ENCODE measurements at places on chromosomes 5 and 9.
A peak's percentile ranks its signal among the peaks of the same experiment; 100 is the strongest.

GRCh38 chr5:164175083-164175482, 669.7 kb downstream of the MAT2B start:
- no peak for DNase-seq

GRCh38 chr9:136944212-136944518, 373 bp downstream of the FBXW5 start:
- no peak for DNase-seq

DNA sequence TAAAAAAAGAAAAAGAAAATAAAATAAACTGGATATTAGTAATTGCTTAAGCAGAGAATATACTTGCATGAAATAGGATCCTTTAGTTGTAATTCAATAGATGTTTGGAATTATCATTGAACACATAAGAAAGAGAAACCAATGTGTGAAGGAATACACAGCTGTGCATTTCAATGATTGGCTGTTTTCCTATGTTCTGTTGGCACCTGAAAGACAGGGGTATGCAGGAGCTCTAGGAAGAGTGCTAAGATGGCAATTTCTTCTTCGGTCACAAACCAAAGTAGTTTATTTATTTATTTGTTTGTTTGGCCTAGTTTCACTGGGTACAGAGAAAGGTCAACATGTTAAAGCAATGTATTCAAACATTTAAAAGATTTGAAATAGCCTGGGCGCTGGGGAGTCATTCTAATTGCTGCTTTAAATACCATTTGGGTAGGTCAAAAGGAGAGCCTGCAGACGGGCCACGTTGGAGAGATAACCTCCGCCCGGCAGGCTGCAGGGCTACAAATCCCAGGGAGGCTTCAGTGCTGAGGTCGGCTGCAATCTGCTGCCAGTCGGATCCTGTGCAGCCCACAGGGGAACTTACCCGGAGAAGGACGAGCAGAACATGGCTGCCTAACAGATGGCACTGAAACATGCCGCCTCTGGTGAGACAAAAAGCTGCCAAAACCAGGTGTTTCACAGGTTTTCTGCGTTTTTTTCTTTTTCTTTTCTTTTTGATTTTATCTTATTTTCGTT, 154.2 kb upstream of the TYRP1 start:
- no peak for DNase-seq

DNA sequence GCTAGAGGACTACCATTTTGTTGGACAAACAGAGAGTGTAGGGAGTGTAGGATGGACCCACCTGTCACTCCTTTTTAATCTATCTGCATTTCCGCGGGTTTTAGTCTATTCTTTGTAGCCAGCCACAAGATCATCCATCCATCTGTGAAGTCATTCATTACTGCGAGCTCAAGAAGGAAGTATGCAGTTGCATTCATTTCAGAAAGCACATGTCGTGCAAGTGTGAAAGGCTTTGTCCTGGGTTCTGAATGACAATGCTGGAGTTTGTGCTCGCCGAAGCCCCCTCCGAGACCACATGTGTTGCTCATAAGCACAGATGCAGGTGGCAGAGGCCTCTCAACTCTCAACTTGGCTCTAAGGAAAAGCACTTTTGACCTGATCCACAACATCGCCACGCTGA, 70.3 kb upstream of the BASP1 start:
- DNase-seq: no peak

DNA sequence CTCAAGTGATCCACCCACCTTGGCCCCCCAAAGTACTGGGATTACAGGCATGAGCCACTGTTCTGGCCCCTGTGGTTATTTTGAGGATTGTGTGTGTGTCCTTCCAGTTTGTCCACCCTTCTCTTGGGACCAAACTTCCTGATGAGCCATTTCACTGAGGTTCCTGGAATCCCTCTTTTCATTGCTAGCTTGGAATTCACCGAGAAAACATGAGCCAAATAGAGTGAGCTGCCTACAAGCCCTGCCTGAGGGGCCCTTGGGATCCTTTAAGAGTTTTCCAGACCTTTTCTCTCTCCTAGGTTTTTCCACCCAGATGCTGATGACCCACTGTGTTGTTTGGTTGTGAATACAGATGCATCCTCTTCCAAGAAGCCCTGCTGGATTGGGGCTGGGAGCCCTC, 13.2 kb upstream of the KIF12 start:
- DNase-seq: no peak

GRCh38 chr5:31664566-31664965, 25.6 kb downstream of the PDZD2 start:
- DNase-seq: no peak

GRCh38 chr9:13588151-13589033, 308.9 kb upstream of the MPDZ start:
- no peak for DNase-seq

DNA sequence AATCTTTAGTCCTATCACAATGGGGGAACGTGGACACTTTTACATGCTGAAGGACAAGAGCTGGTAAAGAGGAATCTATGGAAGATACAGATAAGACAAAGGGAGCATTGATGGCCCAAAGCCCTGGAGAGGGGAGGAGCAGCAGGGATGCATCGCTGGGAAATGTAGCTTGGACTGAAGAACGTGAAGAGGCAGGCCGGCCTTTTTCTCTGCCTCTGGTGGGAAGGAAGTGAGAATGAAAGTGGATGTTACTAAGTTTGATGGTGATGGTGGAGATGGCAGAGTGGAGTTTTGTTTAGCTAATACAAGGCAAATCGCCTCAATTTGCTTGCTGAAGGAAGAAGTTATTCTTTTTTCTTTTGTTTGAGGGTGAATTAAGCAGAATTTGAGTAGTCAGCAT, 124.6 kb upstream of the TAF11L2 start:
- DNase-seq: no peak

DNA sequence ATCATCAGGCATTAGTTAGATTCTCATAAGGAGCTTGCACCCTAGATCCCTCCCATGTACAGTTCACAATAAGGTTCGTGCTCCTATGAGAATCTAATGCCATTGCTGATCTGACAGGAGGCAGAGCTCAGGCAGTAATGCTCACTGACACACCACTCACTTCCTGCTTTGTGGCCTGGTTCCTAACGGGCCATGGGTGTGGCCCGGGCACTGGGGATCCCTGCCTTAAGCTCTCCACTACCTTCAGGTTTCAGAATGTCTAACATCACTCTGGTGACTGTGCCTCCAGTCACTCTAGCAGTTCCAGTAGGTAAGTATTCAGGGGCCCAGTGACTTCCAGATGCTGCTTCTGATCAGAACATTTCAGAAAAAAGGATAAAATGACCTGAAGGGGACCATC, 152.4 kb downstream of the LRRC70 start:
- DNase-seq: no peak

DNA sequence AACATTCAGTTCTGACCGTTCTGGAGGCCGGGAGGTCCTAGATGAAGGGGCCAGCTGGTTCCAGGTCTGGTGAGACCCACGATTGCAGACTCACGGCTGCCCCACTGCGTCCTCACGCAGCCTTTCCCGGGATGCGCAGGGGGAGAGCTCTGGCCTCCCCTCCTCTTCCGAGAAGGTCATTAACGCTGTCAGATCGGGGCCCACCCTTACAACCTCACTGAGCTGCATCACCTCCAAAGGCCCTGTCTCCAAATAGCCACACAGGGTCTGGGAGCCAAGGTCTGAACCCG, 66.6 kb upstream of the PPP1R26 start:
- DNase-seq: no peak

- peak; percentile 7 for DNase-seq
These were observed 520.0 kb upstream of the C9orf72 start for GRCh38 chr9:28092981-28093936.

GRCh38 chr5:178467568-178468195, 122.5 kb downstream of the COL23A1 start:
- DNase-seq: no peak

- no peak for DNase-seq
These were observed 10.3 kb downstream of the TTC23L start for GRCh38 chr5:34849253-34849652.

DNA sequence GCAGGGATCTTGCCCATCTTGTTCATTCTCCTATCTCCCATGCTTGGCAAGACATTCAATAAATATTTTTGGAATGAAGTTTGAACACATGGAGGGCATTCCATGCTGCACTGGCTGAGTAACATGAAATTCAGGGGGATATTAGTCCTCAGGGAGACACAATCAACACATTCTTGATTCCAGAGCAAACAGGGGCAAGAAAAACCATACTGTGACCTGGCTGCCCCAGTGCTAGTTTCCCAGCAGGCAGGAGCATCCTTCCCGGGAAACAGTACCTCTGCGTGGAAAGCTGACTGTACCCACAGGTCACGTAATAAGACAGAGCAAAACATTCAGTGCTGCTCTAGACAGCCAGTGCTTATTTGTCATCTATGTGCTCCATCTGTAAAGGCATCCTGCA, 66.3 kb upstream of the SPOCK1 start:
- DNase-seq: no peak

- peak; percentile 6 for DNase-seq
These were observed 89.5 kb downstream of the TSSK1B start for GRCh38 chr5:113344973-113345940.

DNA sequence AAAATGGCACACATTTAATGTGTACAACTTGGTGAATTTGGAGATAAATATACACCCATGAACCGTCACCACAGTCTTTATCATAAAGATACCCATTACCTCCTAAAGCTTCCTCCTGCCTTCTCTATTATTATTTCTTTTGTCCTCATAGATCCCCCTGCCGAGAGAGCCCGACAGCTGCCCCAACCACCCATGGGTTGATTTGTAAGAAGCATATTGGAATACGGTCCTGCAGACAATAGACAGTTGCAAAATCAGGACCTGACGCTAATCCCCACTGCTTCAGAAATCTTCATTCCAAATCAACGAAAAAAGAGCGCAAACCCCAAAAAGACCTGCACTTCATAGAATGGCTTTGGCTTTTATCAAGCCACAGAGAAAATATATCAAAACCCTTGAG, 697.5 kb downstream of the SEMA5A start:
- DNase-seq: no peak

DNA sequence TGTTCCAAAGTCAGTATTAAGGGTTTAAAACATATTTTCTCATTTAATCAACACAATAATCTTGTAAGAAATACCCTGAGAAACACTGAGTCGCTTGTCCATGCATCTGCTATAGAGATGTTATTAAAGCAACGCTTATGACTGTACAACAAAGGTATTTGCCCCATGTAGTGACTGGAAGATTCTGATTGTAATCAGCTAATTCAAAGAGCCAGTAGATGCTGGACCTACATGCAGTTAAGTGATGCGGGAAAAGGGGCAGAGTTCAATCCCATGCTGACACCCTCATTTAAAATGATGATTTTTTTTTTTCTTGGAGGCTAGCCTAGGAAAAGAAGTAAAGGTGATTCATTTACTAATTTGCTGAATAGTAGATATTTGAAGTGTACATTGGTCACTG, 149.3 kb upstream of the MTAP start:
- no peak for DNase-seq

DNA sequence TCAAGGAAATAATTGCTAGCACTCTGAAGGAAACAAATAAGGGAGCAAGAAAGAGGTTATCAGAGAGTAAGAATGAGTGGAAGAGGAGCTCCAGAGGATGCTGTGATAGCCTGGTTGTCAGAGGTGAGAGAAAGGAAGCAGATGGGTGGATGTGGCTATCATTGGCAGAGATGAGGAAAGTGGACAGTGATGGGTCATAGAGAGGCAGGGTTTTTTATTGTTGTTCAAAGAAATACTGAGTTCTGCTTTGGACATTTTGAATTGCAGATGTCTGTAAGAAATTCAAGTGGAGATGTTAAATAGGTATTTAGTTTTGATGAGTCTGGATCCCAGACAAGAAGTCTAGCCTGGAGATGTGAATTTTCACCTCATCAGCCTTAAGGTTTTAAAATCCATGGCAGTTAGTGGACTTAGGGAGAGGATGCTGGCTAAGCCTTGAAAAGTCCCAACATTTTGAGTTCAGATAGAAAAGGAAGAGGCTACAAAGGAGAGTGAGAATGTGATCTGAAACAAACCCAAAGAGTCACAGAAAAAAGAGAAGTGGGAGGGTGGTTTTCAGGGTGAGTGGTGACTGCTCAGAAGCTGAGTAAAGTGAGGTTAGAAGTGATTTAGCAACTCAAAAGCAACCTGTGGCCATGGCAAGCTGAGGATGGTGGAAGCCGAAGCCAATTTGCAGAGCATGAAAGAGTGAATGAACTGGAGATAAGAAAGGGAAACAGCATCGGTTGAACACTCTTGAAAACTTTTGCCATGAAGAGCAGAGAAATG, 50.4 kb downstream of the PPIC start:
- DNase-seq: no peak

- no peak for DNase-seq
These were observed 22.3 kb upstream of the TBCA start for GRCh38 chr5:77798456-77798855.

GRCh38 chr9:76206821-76207220, 187.4 kb downstream of the RFK start:
- DNase-seq: no peak

GRCh38 chr5:103785569-103785968, 223.0 kb upstream of the NUDT12 start:
- no peak for DNase-seq

GRCh38 chr9:69718218-69718617, 41.6 kb downstream of the PTAR1 start:
- no peak for DNase-seq

DNA sequence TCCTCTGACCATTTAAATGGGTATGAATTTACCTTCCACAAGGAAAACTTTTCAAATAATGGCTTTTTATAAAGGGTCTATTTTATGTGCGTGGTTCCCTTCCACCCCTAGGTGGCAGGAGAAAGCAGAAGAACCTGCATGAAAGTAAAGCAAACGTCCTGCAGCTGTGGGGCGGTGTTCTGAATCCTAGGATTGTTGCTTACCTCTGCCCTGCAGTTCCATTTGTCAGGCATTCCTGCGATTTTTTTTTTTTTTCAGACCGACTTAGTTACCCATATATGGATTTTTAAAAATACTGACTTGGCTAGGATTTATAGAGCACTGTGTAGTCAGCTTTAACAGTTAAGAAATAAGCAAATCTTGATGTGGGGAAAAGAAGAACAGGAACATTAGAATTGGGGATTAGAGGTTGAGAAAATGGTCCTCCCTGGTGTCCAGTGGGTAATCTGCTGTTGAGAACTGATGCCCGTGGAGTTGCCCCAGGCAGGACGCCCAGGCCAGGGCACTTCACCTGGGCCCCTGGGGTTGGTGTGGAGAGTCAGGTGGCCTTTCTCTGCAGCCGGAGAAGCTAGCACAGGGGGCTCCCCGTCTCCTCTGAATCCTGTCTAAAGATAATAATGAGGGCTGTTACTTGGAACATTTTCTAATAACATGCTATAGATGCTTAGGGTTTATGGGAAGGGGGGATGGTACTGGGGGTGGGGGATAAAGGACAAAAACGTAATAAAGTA, 30.4 kb upstream of the LTC4S start:
- DNase-seq: peak; percentile 63

DNA sequence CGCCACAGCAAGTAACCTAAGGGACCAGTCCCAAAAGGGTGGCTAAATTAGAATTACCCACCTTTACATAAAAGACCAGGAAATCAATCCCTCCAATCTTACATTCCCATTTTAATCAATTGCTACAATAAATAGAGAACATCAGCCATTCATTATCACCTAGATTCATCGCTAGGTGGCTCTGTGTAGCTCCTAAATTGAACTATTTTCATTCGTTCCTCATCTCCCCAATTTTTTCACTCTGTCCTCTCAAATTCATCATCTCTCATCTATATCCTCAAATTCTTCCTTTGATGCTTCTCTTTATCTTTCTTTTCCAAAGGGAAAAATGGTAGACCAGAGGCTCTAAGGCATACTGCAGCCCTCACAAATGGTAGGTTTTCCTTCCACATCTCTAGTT, 108.2 kb upstream of the TNC start:
- no peak for DNase-seq

Measured in DMS79 treated with DMSO at 0.1 percent for 48 hours (cell line).